Tracheal epithelial cell (primary cell): ENCODE measurements at places on chromosomes 5 and 9. TPM values are rescaled to one million over a fixed set of nuclear protein-coding genes. Genes with fewer than 3 reads are reported as not detected.

SEMA6A gene
- 1.7 and 7.2 TPM in 2 replicates for total RNA-seq

C9orf78 gene
- total RNA-seq, result 31.1 and 31.6 TPM in 2 replicates

CAMK4 gene
- total RNA-seq, result 1.1 and 2.2 TPM in 2 replicates

GFRA3 gene
- not detected in 2 replicates for total RNA-seq

ZDHHC21 gene
- total RNA-seq, result 5.8 and 7.0 TPM in 2 replicates

SLC26A2 gene
- total RNA-seq, result 4.0 and 22.2 TPM in 2 replicates

CMYA5 gene
- total RNA-seq, result 0.21 and 0.24 TPM in 2 replicates

OMD gene
- not detected in 2 replicates for total RNA-seq

PCDHGB1 gene
- 0.21 and 0.24 TPM in 2 replicates for total RNA-seq

SLC1A3 gene
- 4.6 and 7.0 TPM in 2 replicates for total RNA-seq

ADAMTS16 gene
- under 0.01 TPM in 1 of 2 replicates, not detected in the other for total RNA-seq

CYLC2 gene
- total RNA-seq, result not detected in 2 replicates

KLHL9 gene
- 22.7 and 24.3 TPM in 2 replicates for total RNA-seq

SPATA31A3 gene
- total RNA-seq, result not detected in 2 replicates

MEGF10 gene
- under 0.01 TPM in 2 replicates for total RNA-seq

C5 gene
- total RNA-seq, result 0.48 and 1.7 TPM in 2 replicates

PSMD5 gene
- total RNA-seq, result 15.9 and 23.2 TPM in 2 replicates

SPINK4 gene
- total RNA-seq, result not detected in 2 replicates
